ENCODE measurements at places on chromosomes 3 and 15.

- DNase-seq: no peak
These were observed 236.0 kb upstream of the GOLGA6L4 start for GRCh38 chr15:83999396-84000135.

DNA sequence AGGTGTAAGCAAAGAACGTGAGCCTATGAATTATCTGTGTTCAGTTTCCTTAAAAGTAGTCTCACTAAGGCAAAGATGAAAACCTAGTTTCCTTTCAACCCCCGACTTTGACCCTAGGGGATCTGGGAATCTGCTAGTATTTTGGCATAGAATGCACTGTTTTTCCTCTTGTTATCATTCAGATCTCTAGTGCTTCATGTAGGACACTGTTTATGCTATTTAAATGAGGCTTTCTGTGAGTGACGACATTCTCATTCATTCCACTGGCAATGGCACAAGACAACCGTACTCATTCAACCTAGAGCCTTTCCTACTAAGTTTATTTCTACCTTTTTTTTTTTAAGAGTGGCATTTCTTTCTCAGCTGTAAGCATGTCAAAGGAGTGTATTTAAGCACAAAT lies 67.0 kb downstream of the CHAC1 start:
- DNase-seq: no peak

- DNase-seq: no peak
These were observed 496.7 kb downstream of the NAALADL2 start for GRCh38 chr3:175355801-175356335.

DNA sequence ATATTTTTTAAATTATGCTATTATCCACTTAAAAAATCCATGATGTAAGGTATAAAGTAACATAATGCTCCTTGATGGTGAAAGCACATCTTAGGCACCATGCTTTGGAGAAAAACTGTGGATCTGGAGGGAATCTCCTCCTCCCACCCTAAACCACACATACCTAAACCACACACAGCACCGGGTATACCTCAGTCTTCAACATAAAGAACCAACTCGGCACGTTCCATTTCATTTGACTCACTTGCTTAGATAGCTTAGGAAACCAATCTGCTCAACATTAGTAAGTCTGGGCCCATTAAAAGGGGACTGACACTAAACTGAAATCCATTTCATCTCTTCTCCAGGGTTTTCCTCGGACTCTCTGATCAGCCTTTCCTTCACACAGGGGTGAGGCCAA lies 945.7 kb upstream of the CFAP20DC start:
- DNase-seq: no peak

- no peak for DNase-seq
These were observed 74.7 kb upstream of the CNTN4 start for GRCh38 chr3:2023959-2024358.

- DNase-seq: no peak
These were observed 22.5 kb downstream of the MAP2K5 start for GRCh38 chr15:67564968-67565345.

- DNase-seq: no peak
These were observed 129.6 kb downstream of the CHSY1 start for GRCh38 chr15:101122266-101122665.

- no peak for DNase-seq
These were observed 26.0 kb upstream of the CA12 start for GRCh38 chr15:63407612-63408011.

DNA sequence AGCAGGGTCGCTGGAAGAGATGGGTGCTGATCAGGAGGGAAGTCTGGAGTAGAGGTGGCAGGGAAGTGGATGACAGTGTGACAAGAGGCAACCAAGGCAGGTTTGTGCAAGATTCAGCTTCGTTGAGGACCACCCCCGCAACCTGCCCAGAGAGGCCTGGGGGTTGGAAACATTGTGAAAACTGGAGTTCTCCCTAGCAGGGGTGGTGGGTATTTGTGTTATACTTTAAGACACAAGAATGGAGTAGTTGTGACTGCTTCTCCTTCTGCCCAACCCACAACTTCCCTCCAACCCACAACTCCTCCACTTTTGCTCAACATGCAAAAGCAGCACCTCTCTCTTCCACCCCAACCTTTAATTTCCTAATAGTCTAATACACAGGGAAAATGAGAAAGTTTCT lies 8.6 kb upstream of the ARNT2 start:
- no peak for DNase-seq

- DNase-seq: no peak
These were observed 16.7 kb downstream of the IDH2 start for GRCh38 chr15:90085565-90085964.

DNA sequence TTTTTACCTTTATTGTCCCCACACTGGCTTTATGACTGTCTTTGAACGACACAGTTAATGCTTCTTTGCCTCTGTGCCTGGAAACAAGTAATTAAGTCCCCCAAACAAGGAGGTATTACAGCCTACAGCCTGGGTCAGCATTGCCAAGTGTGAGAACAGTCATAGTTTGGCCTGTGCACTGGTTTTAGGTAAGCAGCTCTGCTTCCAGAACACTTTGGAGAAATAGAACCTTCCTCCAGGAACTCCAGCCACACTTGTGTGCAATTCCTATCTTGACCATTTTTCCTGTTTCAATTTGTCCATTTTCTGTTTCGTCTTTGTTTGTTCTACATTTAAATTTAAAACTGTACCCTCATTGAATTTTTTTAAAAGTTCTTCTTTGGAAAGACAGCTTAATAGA lies 568.2 kb downstream of the TUSC7 start:
- DNase-seq: no peak

DNA sequence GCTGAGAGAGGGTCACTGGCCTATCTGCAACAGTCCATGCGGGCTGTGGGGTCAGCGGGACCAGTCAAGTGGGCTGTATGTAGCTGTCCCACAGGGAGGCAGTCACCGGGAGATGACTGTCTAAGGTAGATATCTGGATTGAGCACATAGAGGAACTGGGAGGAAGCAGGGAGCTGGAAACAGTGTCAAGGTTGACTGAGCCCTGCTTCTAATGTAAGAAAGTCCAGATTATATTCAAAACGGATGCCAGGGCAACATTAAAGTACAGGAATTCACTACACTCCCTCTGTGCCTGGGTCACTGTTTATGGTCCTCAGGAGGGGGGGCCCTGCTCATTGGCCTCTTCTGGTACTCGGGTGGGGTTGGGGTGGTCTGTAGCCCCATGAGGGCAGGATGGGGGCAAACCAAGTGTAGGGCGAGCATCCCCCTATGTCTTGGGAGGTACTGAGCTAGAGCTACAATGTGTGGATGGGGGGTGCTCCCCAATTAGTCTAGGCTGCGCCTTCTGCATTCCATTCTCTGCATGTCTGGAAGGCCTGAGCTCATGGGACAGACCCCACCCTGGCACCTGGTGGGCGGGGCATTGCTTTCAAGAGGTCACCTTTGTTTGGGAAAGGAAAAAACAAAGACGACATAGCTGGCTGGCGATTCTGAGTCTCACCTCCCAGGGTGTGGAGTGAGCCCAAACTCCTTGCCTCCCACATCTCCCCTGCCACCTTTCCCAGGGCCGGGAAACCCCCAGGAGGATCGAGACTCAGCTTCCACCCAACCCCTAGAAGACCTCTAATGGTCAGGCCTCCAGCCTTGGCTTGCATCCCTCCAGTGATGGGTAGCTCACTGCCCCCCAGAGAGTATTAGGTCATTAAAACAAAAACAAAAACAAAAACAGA lies 45.1 kb upstream of the C15orf39 start:
- no peak for DNase-seq

DNA sequence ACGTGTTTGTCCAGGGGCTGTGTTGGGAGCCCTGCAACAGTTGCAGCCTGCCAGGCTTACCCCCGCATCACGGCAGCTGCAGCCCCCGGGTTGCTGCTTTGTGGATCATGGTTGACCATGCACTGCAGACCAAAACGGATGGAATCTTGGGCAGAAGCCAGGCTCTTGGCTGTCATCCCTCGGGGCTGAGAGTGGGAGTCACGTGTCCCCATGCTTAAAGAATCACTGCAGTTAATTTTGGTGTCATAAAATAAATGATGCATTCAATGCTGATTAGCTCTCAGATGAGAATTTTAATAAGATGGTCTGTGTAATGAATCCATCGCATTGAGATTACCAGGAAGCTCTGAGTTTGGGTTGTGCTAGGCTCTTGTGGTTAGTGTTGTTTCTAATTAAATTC lies 115.6 kb downstream of the CHDH start:
- DNase-seq: peak; percentile 31

DNA sequence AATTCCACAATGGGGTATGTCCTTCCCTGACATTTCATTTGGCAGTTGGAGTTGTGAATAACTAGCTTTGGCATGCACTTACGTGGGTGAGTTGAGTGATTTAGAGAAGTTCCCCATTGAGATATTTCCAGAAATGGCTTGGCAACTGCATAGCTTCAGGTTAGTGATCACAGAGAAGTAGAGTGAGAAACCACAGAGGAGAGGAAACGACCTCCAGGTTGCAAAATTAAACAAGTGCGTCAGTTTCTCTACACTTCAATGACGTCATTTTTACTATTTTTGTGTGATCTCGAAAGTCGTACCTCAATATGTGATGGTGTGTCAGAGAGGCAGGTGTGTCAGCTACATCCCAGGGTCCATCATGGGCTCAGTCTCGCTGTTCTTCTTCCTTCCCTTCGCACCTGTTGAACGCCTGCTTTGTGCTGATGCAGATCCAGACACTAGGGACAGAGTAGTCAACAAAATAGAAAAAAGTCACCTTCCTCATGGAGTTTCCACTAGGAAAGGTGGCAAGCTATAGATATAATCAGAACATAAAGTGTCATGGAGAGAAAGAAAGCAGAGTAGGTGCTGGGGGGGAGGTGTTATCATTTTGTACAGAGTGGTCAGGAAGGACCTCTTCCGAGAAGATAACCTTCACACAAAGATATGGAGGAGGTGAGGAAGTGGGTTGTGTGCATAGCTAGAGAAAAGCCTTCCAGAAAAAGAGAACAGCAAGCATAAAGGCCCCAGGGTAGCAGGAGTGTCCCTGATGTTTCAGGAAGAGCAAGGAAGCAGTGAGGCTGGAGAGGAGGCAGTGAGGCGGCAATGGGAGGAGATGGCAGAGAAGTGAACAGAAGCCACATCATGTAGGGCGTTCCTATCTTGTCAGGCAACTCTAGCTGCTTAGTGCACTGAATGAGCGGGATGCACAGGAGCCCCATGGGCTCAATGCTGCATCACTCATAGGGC lies 75.6 kb downstream of the MCTP2 start:
- no peak for DNase-seq

DNA sequence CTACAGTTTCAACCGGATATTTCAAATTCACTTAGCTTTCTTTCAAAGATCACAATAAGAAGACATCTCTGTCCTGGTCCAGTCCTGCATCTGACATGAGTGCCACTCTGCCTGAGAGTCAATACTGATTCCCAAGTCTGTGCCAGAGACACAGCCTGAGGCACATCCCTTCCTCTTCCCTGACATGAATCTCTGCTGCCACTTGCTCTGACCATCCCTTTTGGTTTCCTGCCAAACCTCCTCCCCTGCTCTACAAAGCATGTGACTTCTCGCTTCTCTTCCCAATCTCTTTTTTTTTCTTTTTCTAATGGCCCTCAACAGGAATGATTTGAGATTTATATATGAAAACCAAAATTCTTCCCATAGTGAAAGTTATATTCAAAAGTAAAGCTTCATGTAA lies 117.9 kb downstream of the MECOM start:
- DNase-seq: no peak

All from GM03348 (cell line).